ENCODE measurements at places on chromosomes 2 and 18.

- no peak for DNase-seq
Observed at GRCh38 chr2:17594533-17595401, 54.3 kb downstream of the VSNL1 start.

DNA sequence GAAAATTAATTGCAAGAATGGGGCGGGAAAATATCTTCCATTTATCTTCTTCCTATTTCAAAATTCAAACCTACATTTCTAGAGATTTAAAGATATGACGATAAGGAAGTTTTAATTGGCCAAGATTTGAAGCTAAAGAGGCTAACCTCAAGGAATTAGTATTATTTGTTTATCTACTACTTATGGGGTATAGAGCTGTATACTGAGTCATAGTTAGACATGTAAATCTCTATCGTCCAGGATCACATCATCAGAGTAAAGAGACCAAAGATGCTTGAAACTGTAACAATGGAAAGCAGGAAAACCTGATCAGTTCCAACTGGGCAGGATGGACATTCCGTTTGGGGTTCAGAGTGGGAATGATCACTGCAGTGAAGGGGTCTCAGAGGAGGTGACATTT, 95.2 kb upstream of the KLF7 start:
- DNase-seq: no peak

- no peak for DNase-seq
Observed at GRCh38 chr18:68922392-68922791, 124.5 kb downstream of the CCDC102B start.

DNA sequence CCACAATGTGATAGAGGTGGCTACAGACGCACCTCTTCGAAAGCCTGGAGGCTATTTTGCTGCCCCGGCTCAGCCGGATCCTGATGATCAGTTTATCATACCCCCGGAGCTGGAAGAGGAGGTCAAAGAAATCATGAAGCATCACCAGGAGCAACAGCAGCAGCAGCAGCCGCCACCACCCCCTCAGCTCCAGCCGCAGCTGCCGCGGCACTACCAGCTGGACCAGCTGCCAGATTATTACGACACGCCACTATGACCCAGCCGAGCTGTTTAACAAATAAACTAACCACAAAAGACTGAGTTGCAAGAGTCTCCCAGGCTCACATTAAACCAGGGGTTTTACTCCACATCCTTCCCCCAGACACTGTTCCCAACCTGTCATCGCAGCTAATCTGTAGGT, 263.8 kb downstream of the PHLPP1 start:
- no peak for DNase-seq

- DNase-seq: no peak
Observed at GRCh38 chr2:51997571-51997970, 965.6 kb upstream of the NRXN1 start.

GRCh38 chr2:189662669-189663226, 1.5 kb downstream of the ASNSD1 start:
- DNase-seq: no peak

DNA sequence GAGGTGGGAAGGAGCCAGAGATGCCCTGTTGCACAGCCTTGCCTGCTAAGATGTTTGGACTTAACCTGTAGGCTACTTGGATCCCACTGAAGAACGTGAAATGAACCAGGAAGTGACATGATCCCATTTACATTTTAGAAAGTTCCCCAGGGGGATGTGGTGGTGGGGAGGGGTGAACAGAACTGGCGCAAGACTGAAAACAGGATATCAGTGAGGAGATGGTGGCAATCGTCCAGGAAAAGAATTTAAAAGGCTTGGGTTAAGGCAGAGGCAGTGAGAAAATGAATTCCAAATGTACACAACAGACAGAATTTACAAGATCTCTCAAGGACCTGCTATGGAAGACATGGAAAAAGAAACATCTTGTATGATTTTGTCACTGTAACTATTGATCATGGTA, 42.3 kb downstream of the SULT1C2 start:
- no peak for DNase-seq

GRCh38 chr2:208025814-208026184, 472 bp upstream of the PLEKHM3 start:
- DNase-seq: peak; percentile 13

GRCh38 chr2:122745603-122746002, 990.2 kb downstream of the TSN start:
- no peak for DNase-seq

DNA sequence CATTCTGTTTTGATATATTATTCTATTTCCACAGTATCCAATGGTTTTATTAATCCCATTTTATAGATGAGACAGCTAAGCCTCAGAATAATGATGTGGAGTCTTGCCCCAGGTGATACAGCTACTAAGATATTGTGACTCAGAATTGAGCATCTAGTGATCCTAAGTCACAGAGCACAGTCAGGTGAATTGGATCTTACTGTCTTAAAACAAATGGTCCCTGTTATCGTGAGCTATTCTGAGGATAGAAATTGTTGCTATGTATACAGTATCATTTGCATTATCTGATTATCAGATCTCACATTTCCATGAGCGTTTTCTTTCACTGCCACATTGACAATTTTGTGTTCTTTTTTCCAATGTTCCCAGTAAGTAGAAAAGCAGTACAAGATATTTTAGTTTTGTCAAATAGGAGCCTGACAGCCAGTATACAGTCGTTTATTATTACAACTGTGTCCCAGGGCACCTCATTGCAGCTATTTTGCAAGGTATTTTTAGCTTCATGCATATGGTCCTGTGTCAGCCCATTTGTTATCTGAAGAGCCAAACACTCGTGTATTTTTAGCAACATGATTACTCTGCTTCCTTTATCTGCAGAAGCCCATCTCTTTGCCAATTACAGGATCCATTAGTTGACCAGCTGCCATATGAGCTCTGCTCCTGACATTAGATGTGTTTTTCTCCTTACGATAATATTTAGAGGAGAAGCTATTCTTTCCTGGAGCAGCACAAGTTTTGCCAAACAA, 25.1 kb upstream of the SGPP2 start:
- no peak for DNase-seq

DNA sequence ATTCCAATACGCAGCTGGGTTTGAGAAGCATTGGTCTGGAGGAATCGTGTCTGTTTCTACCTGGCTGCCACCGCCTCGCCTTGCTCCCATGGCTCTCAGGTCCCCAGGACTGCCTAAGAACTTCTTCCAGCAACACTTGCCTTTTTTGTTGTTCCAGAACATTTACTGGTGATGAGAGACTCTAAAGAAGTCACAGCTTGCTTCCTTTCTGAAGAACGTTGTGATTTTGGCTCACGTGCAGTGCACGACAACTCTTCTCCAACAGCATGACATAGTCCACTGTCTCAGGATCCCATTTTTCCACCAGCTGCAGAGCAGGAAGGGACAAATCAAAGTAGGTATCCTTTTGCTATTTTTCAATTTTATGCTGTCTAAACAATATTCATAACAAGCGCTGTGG, 940.9 kb downstream of the SLC4A3 start:
- no peak for DNase-seq

- no peak for DNase-seq
Observed at GRCh38 chr2:19491796-19492195, 133.4 kb upstream of the OSR1 start.

- no peak for DNase-seq
Observed at GRCh38 chr18:600107-600506, 3.3 kb downstream of the CLUL1 start.

Data from neural progenitor cell (in vitro differentiated cells).